ENCODE measurements at places on chromosomes 7 and 10.

- no peak for DNase-seq
These were observed 143.2 kb downstream of the PRKG1 start for GRCh38 chr10:51217505-51217904.

DNA sequence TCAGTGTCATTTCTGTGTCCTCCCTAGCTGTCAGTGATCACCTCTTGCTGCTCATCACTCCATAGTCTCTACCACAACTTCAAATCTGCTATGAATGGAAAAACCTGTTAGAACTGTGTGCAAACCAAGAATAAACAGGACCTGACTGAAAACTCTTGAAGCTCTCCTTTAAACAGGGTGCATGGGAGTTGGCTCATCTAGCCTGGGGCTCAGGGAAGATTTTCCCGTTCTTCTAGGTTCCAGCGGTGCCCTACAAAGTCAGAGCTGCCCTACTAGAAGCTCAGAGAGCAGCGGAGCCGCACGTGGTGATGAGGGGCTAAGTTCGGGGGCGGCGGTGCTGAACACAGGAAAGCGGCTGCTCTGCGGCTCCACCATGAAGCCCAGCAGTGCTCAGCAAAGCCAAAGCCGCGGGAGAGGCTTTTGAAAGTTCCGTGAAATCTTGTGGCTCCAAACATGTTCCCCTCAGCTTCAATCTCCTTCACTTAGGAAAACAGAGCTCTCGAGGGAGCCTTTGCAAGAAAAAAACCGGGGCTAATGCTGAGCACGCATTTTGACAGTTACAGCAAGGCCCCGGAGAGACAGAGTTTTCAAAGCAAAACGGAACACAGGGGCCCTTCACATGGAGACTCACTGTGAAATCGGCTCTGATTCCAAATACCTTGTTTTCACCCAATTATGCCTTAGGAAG lies 30.5 kb downstream of the RGS10 start:
- no peak for DNase-seq

DNA sequence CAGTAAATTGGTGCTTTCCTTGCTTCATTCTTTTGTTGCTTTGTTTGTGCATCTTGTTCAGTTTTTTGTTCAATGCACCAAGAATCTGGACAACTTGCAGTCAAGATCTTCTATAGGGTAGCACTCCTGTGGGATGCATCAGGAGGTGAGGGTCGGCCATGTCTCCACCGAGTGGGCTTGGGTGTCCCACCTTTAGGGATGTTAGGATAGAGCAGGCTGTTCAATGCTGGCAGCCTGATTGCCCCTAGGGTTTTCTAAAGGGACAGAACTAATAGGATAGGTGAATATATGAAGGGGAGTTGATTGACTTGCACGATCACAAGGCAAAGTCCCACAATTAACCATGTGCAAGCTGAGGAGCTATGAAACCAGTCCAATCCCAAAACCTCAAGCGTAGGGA lies 109.9 kb downstream of the GLRX3 start:
- no peak for DNase-seq

DNA sequence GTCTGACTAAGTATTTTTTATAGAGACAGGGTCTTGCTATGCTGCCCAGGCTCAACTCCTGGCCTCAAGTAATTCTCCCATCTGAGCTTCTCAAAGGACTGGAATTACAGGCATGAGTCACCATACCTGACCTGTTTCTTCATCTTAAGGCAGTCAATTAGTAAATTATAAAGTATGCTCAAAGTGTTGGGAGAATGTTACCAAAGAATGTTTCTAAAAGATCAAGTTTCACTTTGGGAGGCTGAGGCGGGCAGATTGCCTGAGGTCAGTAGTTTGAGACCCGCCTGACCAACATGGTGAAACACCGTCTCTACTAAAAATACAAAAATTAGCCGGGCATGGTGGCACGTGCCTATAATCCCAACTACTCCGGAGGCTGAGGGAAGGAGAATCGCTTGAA lies 117.0 kb downstream of the ALOX5 start:
- DNase-seq, result no peak

DNA sequence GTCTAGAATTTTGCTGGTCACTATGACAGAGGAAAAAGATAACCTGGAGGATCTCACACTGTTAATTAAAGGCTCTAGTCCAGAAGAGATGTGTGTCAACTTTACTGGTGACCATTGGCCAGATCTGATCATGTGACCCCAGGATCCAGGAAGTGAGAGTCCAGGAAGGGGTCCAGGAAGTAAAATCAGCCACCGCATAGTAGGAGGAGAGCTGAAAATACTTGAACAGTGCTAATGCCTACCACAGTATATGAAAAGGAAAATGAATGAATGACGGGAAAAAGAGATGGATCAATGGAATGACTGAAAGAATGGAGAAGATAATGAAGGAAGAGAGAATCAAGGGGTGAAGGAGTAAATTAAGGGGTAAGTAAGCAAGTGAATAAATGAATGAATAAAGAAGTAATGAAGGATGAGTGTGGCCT lies 415.3 kb downstream of the RPS24 start:
- no peak for DNase-seq

- DNase-seq, result peak; percentile 76
These were observed 418.9 kb downstream of the MDFIC start for GRCh38 chr7:115340828-115341227.

DNA sequence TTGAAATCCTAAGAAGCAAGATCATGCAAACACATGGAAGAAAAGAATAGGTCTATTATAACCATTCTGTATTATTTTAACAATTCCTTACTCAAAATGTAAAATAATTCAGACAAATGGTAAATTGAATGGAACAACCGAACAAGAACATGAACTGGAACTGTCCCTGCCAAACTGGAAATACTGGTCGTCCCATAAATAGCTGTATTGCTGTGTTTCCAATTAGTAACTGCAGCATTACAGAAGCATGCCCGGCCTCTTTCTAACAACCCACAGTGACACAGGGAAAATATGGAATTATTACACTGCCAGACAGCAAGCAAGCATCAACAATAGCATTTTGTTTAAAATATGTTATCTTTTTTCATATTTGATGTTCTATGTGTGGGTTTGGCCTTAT lies 1138.5 kb upstream of the PHF14 start:
- no peak for DNase-seq

DNA sequence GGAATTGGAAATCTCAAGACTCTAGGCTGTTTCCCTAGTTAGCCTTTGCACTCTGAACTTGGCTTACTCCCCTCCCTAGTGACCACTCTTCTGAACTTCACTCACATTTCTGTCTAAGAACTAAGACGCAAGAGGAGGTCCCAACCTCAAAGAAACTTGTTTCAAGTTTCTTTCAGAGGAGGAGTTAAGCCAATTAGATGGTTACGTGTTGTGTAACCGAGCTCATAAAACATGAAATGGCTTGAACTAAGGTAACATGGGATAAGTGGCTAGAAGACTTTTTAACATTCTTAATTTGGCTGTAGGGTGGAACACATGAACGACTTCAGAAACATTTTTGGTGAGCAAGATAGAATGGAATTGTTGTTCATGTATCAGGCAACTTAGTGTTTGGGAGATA lies 39.5 kb upstream of the SEC61G start:
- DNase-seq, result no peak

DNA sequence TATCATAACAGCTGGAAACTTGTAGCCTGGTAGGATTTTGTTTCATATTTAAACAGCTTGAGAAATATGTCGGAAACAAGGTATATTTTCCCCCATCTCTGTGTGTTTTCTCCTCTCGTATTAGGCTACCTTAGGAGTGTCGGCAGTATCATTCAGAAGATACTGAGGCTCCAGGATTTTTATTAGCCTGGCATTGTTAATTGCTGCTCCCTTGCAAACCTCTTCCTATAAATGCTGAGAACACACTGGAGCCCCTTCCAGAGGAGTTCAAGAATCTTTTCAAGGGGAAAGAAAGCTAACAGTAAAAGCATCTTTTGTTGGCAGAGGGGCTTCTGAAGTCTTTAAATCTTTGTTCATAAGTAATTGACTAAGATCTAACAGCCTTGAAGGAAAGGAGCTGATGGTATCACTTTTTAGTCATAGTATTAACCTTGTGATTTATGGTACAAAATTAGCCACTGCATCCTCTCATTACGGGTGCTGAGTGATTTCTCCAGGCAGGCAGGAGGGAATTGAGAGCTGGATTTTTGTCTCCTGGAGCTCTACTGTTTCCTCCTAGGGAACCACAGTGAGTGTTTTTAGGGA lies 998.7 kb downstream of the LRMDA start:
- DNase-seq, result peak; percentile 24

- DNase-seq, result no peak
These were observed 141.2 kb upstream of the C1QL3 start for GRCh38 chr10:16662923-16663322.

- peak; percentile 43 for DNase-seq
These were observed 26.9 kb downstream of the HIP1 start for GRCh38 chr7:75711656-75712514.

GRCh38 chr7:141709318-141709717 lies 1.2 kb downstream of the WEE2 start:
- no peak for DNase-seq

- no peak for DNase-seq
These were observed 21.7 kb downstream of the CRHR2 start for GRCh38 chr7:30660331-30661255.

GRCh38 chr10:100038561-100039071 lies 28.9 kb upstream of the DNMBP start:
- no peak for DNase-seq

GRCh38 chr10:119903946-119904666 lies 11.6 kb downstream of the SEC23IP start:
- no peak for DNase-seq

DNA sequence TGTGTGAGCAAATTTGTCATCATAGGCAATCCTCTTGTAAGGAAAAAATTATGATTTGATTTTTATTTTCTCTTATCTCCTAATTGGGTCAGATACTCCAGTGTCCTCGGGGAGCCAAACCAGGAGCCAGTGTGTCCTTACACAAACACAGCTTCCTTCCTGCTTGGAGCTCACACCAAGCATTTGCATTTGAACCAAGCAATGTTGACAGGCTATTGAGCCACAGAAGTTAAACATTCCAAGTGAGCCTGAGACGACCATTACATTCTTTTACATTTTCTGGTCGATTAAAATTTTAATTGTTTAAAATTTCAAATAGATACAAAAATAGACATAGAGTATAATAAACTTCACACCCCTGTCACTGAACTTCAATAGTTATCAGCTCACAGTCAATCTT lies 194.8 kb downstream of the CFTR start:
- no peak for DNase-seq

DNA sequence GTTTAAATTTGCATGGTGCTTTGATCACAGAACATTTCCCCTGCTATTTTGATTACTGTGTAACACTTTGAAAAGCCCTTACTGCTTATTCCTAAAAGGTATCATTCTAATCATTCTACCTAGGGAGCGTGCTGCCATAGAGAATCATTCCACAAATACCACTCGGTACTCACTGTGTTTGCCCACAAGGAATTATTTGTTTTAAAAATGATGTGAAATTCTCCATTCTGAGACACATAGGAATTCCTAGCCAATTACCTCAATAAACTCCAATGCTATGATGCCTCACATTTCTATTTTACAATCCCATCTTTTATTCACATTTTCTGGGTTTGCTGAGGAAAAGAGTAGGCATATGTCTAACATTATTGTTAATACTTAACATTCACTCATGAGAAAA lies 16.2 kb upstream of the TES start:
- peak; percentile 64 for DNase-seq

Measured in astrocyte of the hippocampus (primary cell).